Stimulated activated CD4-positive, alpha-beta T cell treated with anti-CD3 and anti-CD28 coated beads, Interleukin-1b, Interleukin-23, amount 100 ng/mL, for 1 hour (primary cell): ENCODE measurements at places on chromosomes 11 and 22.

- DNase-seq = no peak
Observed at GRCh38 chr11:122656631-122657101, 1.1 kb downstream of the UBASH3B start.

GRCh38 chr11:3102641-3102921 is 45.4 kb upstream of the CARS1 start:
- no peak for DNase-seq

GRCh38 chr11:135004495-135004894 is 592.5 kb upstream of the B3GAT1 start:
- no peak for DNase-seq

- DNase-seq = no peak
Observed at GRCh38 chr11:131894615-131895544, 524.5 kb downstream of the NTM start.

DNA sequence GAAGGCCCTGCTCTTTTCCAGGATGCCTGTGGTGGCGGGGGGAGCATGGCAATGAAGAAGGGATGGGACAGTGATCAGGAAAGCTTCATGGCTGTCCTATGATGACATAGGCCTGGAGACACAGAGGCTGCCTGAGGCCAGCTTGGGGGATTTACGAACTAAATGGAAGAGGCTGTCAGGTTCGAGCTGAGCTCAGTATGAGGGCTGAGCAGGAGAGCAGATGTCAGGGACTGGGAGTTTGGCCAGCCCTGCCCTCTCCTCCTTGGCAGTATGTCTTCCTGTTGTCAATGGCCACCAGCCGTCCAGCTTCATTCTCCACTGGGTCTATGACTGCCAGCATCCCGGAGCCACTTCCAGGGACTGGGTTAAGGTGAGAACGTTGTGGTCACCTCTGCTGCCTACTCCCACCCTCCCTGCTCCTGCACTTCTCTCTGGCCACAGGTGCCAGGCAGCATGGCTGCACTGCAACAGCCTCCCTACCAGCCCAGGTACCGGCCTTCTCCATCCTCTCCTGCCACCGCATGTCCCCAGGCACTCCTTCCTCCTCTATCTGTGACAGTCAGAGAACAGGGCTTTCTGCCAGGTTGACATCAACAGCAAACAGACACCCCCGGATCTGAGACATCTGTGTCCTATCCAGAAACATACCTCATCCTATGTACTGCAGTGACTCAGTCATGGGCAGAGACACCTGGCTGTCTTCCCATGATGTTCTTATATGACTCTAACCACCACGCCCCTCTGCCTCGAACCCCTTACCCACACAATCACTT is 75.1 kb downstream of the KIRREL3 start:
- no peak for DNase-seq

- no peak for DNase-seq
Observed at GRCh38 chr11:95688501-95689222, 100.9 kb downstream of the FAM76B start.

DNA sequence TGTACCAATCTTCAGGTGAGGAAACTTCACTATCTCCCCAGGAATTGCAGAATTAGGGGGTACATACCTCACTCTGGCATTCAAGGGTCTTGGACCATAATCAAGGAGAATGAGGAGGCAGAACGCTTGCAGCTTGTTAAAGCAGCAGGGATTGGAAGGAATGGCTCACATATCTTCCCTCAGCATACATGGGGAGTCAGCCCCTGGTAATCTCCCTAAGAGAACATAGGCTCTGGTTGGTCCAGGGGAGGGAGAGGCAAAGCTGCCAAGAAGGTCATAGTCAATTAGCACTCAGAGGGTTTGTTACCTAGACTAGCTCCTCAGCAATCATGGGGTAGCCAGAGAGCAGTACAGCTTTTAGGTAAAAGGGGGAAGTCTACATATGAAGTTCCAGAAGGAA is 256.8 kb downstream of the INSC start:
- DNase-seq = no peak

DNA sequence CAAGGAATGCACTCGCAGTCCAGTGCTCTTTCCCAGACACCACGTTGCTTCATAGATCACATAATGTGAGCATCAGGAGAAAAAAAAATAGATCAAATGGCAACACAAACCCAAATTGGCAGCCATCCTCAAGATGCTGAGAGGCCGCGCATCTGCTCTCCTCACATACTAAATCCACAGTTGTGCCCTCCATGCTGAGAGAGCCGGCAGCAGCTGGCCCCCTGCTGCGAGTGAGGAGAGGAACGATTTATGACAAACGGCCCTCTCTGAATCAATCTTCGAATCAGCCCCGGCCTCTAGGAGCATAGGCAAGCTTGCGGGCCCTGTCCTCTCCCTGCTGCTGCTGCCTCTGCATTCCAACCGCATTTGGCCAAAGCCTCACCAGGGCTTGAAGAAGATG is 159.9 kb upstream of the TENM4 start:
- no peak for DNase-seq

DNA sequence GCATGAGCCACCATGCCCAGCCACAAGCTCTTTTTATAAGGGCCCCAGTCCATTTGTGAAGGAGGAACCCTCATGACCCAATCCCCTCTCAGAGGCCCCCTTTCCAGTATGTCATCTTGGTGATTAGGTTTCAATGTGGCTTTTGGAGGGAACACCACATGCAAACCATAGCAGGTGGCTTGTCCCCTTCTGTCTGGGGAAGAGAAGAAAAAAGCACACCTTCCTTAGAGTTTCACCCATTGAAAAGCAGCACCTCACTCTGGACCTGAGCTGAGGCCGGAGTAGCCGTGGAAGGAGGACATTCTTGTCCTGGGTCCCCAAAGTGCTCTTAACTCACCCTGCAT is 25.4 kb downstream of the NEAT1 start:
- DNase-seq = no peak

- DNase-seq = no peak
Observed at GRCh38 chr11:83007909-83008580, 63.7 kb downstream of the RAB30 start.

DNA sequence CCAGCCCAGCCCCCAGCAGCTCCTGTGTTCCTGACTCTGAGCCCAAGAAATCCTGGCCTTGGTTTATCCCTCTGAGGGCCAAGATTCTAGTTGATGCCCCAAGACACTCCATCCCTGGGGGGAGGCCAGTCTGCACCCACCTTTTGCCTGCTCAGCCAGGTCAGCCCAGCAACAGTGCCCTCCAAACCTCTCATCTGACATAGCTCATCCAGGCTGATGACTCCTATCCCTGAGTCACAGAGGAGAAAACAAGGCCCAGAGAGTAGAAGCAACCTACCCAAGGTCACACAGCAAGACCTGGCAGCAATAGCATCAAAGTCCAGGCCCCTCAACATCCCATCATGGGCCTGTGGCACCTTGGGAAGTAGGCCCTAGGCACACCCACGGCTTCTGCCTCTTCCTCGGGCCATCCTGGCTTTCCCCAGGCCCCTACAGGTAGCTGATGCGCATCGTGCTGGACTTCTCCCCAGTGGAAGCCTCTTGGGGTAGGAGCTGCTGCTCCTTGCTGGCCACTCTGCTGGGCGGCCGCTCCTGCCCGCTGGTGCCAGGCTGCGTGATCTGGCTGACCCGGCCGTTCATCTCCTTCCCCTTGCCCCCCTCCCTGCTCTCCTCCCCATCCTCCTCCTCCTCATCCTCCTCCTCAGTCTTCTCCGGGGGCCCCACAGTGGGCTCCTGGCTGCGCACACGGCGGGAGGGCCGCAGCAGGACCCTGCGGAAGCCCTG is 6.0 kb downstream of the SSTR3 start:
- no peak for DNase-seq

- no peak for DNase-seq
Observed at GRCh38 chr22:26489447-26490036, 5.9 kb downstream of the SRRD start.

GRCh38 chr22:48188231-48188721 is 1425.8 kb downstream of the TBC1D22A start:
- DNase-seq = no peak

DNA sequence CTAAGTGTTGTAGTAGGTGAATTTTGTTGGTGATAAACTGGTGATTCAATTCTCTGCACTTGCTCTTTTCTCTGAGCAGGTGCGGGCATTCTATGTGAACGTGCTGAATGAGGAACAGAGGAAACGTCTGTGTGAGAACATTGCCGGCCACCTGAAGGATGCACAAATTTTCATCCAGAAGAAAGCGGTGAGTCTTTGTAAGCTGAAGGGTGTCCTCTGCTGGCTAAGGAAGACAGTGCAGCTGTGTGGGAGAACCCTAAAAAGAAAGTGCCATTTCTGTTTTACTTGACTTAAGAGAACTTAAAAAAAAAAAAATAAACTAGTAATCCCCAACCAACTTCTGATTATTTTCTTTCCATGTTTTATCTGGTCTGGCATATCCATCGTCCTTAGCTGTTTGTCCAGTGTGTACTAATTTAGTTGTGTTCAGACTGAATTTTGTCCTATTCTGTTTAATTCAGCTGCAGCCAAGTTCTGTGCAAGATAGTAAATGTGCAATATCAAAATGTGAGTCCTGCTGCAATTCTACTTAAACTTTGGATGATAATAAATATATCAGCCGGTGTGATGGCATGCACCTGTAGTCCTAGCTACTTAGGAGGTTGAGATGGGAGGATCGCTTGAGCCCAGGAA is 29.6 kb downstream of the CAT start:
- no peak for DNase-seq

- DNase-seq = no peak
Observed at GRCh38 chr11:119782739-119783072, 53.7 kb upstream of the NECTIN1 start.

GRCh38 chr11:70040452-70040851 is 37.7 kb upstream of the ANO1 start:
- DNase-seq = no peak

- DNase-seq = peak; percentile 51
Observed at GRCh38 chr22:17785185-17786184, 11.2 kb upstream of the BID start.

GRCh38 chr11:16596231-16596630 is 142.2 kb upstream of the C11orf58 start:
- no peak for DNase-seq

- DNase-seq = no peak
Observed at GRCh38 chr11:86769219-86769618, 31.1 kb upstream of the PRSS23 start.

- no peak for DNase-seq
Observed at GRCh38 chr22:28934026-28934425, 50.7 kb downstream of the ZNRF3 start.

DNA sequence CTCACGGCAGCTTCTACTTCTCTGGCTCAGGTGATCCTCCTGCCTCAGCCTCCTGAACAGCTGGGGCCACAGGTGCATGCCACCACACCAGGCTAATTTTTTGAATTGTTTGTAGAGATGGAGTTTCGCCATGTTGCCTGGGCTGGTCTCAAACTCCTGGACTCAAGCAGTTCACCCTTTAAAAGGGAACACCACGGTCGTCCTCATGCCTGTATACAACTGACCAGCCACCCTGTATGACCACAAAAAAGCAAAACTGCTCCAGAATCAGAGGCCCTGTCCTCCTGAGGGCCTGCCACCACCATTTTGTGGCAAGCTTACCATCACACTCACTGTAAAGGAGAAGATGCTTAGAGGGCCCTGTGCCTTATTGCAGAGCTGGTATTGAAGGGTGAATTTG is 2.2 kb downstream of the GLB1L3 start:
- DNase-seq = no peak

- no peak for DNase-seq
Observed at GRCh38 chr11:129729216-129729615, 86.4 kb upstream of the TMEM45B start.

- no peak for DNase-seq
Observed at GRCh38 chr11:81749245-81749644, 984.4 kb downstream of the FAM181B start.

DNA sequence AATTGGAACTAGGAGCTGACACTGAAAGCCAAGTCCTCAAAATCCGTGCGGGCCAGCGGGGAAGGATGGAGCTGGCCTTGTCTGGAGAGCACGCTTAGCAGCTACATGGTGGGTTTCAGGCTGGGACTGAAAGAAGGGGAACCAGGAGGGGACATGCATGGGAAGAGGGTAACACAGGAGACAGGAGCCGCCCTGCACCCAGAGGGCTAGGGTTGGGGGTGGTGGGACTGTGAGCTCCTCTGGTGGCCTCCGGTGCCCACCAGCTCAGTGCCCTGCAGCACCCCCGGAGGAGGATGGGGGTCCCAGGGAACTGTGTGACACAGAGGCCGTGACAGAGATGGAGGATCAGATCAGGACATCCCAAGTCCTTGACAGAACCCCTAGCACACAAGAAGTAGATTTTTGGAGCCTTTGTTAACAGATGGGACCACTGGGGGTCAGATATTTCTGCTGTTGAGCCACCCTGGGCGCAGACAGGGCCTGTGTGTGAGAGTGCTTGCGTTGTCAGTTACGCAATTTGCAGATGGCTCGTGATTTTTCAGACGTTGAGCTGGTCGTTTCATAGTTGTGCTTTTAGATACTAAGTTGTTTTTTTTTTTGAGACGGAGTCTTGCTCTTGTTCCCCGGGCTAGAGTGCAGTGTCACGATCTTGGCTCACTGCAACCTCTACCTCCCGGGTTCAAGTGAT is 21.3 kb upstream of the GRAMD4 start:
- no peak for DNase-seq

DNA sequence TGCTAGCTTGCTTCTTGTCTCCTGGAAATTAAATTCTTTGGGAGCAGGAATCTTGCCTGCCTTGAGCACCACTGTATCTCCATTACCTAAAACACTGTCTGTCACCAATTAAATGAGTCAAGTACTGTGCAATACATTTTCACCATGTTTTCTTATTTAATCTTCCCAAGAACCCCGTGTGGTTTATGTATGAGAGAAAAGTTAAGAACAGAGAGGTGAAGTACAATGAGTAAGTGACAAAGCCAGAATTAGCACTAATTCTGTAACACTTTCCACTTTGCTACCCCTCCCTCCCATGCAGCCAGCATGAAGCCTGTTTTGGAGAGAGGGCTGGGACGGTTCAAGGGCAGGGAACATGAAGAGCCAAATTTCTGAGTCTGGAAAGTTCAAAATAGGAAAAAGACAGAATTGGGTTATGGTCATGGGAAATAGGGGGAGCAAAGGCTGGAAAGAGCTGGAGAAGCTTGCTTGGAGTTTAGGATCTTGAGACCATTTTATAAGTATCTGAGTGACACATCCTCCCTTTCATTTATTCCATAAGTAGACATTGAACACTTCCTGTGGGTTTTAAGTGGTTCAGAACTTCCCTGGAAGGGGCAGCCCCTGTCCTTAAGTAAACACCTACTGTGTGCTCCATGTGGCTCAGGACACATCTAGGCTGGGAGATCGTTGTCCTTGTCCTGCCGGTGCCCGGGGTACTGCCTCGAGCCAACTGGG is 60.5 kb upstream of the CHST1 start:
- DNase-seq = no peak
